ENCODE measurements at places on chromosomes 12 and 14.

GRCh38 chr12:25186788-25187402 lies 8.1 kb downstream of the DNAI7 start:
- DNase-seq: no peak

GRCh38 chr12:33795536-33795935 lies 226.8 kb upstream of the ALG10 start:
- no peak for DNase-seq

DNA sequence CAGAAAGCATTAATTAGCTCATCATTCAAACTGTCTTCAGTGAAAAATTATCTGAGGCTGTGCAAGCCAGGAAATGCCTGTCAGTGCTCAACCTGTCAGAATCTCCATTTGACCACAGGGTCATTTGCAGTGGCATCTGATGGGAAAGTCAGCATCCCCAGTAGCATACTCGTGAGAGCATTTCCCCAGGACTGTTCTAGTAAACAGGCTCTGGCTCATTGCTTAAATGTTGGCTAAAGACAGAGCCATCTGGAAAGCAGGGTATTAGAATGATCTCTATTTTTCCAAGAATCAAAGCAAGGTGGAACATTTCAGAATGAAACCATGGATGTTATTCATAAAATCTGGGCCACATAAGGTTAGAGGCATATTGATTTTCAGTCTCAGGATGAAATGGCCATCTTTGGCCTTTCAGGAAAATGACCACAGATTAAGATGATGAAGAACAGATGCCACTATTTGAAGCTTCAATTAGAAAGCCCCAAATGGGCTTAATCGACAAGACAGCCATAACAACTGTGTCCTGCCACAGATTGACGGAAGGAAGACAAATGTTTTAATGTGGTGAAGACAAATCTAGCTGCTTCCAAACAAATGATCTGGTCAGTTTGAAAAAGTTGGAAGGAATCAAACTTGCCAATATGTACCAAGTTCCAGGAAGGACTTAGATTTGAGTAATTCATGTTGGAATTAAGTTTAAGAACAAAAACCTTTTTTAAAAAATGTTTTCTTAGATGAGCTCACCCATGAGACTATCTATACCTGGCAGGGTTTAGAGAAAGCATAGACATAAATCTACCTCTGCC lies 94.0 kb upstream of the FAR2 start:
- no peak for DNase-seq

DNA sequence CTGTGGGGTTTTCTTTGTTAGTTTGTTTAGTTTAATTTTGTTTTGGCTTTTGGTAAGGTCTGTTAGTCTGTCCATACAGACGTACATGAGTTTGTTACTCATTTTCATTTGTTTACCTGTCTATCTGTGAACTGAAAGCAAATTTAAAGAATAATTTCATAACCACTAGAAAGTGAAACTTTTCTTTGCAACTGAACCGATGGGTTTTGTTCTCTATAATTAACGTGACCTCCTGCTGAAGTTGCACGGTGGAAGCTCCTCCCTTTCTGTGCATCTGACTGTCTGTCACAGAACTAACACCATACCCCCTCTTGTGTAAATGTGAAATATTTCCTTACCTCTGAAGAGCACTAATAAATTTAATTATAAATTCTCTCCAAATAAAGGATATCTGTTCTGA lies 595.5 kb downstream of the GALC start:
- no peak for DNase-seq

DNA sequence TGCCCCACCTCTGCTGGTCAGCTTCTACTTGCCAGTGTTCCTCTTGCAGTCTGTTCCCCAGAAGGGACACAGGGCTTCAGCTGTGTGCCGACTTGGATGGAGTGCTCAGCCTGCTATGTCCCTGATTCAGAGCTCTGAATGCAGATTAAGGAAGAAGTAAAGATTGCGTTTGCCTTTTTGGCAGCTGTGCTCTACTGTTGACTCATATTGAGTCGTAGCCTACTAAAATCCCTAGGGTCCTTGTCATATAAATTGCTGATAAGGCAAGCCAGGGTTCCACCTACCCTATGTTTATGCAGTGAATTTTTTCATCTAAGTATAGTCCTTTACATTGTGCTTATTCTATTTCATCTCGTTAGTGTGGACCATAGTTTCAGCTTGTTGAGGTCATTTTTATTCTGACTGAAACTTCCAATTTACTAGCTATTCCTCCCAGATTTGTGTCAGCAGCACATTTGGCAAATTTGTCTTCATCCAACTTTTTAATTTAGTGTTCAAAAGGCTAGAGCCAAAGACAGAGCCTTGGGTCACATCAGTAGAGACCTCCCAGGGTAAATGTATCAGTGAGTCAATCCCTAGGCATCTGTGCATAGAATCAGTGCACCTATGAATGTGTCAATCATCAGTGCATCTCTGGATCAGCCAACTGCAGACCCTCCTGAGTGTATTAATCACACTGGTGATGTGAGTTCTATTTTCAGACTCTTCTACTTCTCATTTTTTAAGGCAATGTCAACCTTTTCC lies 31.9 kb downstream of the CACNA1C start:
- DNase-seq: peak; percentile 30

- no peak for DNase-seq
Measured at GRCh38 chr14:105299654-105300541, 903 bp downstream of the BRF1 start.

DNA sequence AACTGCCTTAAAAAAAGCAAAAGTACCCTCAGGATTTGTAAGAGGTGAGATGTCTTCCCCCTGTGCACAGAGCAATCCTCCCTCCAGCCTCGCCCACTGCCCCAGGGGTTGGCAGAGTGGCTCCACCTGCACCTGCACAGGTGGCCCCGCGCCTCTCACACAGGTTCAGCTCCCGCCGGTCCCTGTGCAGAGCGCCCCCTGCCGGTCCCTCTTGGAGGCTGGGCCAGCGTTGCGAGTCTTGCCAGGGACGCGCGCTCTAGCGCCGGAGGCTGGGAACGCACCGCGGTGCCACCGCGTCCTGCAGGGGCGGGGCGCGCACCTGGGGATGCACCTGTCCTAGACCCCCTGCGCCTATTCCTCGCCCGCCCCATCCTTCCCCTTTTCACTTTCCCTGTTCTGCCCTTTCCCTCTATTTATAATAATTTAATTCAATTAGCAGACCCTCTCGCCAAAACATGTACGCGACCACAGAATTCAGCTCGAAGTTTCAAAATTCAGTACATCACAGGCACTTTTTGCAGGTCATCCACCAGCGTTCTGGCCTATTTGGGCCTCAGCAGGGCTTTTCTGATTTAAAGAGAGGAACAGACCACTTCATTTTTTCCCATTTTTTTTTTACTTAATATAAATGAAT lies 618.6 kb downstream of the AACS start:
- no peak for DNase-seq

- peak; percentile 53 for DNase-seq
Measured at GRCh38 chr12:120668868-120669840, 17.8 kb upstream of the MLEC start.

- DNase-seq: no peak
Measured at GRCh38 chr12:28320353-28320752, 130.1 kb downstream of the CCDC91 start.

DNA sequence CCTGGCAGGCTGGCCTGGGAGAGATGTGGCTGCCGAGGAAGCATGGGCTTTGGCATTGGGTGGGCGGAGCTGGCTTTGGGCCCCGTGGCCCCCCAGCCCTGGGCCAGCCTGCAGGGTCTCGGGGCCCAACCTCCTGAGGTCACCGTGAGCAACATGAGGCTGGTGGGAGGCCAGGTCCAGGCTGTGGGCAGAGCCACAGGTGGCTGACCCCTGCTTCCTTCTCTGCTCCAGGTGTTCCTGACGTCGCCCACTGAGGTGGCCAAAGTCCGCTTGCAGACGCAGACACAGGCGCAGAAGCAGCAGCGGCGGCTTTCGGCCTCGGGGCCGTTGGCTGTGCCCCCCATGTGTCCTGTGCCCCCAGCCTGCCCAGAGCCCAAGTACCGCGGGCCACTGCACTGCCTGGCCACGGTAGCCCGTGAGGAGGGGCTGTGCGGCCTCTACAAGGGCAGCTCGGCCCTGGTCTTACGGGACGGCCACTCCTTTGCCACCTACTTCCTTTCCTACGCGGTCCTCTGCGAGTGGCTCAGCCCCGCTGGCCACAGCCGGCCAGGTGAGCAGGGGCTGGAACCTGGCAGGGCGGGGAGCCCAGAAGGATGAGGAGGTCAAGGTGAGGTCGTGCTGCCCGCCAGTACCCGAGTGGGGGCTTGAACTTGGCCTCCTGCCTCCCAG lies 5.5 kb downstream of the SLC25A47 start:
- no peak for DNase-seq

- peak; percentile 22 for DNase-seq
Measured at GRCh38 chr12:92570056-92570753, 132.6 kb upstream of the PLEKHG7 start.

DNA sequence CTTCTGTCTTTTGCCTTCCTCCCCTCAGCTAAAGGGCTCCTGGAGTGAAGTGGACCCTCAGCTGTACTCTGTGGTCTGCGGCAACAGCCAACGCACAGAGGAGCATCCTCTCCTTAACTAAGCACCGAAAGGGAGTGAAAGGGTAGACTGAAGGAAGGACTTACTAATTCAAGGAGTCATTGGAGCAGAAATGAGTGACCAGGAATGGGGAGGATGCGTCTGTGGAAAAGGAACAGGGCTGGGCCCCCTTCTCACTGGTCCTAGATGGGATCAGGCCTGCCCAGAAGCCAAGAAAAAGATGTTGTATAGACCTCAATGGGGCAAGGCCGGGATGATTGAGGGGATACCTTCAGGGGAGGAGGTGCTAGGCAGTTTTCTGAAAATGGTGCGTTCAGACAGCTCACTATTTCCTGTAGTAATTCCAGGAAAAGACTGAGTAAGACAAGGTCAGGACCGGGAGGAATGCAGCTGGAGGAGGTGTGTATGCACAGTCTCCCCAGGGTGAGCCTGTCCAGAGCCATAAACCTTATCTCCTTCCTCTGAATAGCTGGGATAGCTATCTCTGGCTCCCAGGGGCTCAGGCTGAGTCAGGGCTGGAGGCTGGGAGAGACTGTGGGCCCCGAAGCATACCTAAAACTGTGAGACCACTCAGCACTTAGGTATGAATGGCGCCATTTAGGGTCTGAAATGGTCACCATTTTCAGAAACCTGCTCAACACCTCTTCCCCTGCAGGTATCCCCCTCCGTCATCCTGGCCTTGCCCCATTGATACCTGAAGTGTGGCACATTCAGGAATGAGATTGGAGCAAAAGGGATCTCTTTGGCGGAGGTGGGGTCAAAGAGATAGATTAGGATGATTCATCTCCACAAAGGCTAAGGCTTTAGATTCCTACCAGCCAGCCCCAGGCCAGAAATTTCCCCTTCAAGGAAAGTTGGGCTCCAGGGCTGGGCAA lies 20.2 kb upstream of the KRT8 start:
- DNase-seq: no peak

- DNase-seq: no peak
Measured at GRCh38 chr12:88726806-88727720, 146.8 kb upstream of the KITLG start.

DNA sequence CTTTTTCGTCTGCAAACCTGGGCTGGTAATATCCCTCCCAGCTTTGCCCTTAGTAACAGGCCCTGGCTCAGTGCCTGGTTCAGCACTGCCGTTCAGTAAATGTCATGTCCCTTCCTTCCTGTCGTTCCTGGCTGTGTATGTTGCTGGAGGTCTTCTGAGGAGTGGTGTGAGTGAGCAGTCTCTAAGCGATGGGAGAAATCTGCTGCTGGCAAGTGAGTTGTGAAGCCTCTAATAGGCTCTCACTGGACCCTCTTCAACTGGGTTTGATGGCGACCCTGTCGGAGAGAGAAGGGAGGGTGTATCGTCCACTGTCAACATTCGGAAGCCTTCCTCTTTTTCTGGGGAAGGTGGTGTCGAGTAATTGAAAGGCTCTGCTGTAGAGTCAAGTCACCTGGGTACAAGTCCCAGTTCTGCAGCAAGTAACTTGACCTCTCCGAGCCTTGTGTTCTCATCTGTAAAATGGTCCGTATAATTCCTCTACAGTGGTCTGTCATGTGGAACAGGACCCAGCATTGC lies 62.8 kb downstream of the HRK start:
- DNase-seq: no peak

- DNase-seq: no peak
Measured at GRCh38 chr12:19299765-19300164, 139.5 kb upstream of the AEBP2 start.

- no peak for DNase-seq
Measured at GRCh38 chr12:15289192-15289591, 33.1 kb upstream of the PTPRO start.

- peak; percentile 13 for DNase-seq
Measured at GRCh38 chr14:87805315-87805723, 187.7 kb downstream of the GALC start.

DNA sequence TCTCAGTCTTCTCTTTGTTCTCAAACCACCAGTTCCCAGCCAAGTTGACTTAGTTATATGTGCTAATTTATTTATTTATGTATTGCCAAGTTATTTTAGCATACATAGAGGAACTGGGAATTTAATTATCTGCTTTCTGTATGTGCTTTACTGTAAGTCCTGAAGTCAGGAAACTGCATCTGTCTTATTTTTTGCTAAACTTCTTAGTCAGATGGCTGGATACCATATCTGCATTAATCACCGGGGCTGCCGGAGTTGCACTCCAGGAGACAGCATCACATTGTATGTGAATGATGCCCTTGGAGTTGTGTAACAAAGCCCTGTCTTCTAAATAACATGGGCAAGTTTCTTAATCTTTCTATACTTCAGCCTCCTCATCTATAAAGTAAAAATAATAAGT lies 96.2 kb downstream of the MON2 start:
- no peak for DNase-seq

- DNase-seq: no peak
Measured at GRCh38 chr14:58865514-58866281, 227.9 kb downstream of the DACT1 start.

DNA sequence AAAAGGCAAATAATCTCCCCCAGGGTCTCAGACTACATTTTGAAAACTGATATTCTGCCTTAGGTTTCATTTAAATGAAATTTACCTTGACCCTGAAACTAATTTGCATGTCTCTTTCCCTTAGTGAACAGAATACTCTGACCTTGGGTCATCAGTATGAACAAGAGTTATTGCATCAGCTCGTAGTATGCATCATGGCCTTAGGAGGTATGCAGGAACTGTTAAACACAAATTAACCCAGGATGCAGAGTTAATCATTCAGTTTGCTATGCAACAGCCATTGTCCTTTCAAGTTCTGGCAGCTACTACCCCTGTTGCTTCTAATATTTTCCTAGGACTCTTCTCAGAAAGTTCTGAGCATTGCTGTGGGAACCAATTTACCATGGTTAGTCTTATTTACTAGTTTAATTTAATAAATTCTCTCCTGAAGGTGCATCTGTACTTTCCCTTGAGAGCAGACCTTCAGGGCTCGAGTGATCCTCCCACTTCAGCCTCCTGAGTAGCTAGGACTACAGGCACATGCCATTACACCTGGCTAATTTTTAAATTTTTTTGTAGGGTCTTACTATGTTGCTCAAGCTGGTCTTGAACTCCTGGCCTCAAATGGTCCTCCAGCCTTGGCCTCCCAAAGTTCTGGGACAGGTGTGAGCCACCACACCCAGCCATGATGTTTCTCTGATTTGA lies 126.7 kb downstream of the TTC6 start:
- DNase-seq: no peak

- DNase-seq: no peak
Measured at GRCh38 chr14:65360144-65360784, 52.3 kb upstream of the FUT8 start.

Measured in H54 (cell line).